ENCODE measurements at places on chromosomes 3 and 15. TPM values are rescaled to one million over a fixed set of nuclear protein-coding genes. Genes with fewer than 3 reads are reported as not detected.

GRCh38 chr3:49313896-49314688 lies 25.8 kb downstream of the USP4 start:
- H3K27me3 ChIP-seq, result no peaks in the 10 kb centered on the region
- no peak overlapping the region for H3K27ac ChIP-seq
- H3K4me1 ChIP-seq, result no peaks in the 10 kb centered on the region
- DNase-seq, result no peak
- peaks cover 17% of the 10 kb centered on the region for H3K36me3 ChIP-seq

DNA sequence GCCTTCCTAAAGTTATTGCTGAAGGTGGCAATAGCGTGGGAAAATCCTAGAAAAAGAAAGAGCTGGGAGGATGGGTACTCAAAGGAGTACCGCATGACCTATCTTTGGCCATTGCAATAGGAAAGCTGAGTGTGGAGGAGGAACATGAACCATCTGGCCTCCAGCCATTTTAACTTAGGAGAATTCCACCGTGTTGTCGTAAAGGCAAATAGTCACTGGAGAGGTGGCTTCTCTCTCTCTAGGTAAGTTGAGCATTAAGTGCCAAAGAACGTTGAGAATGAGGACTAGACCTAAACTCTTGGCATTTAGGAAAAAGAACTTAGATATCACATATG lies 16.1 kb upstream of the CMTM7 start:
- H3K4me3 ChIP-seq, result no peak overlapping the region
- H3K4me1 ChIP-seq, result no peaks in the 10 kb centered on the region
- H3K27ac ChIP-seq, result no peak overlapping the region
- H3K36me3 ChIP-seq, result no peaks in the 10 kb centered on the region

Gene CLDN18
- total RNA-seq, result 0.17 TPM

Gene SNTN
- total RNA-seq, result not detected

DNA sequence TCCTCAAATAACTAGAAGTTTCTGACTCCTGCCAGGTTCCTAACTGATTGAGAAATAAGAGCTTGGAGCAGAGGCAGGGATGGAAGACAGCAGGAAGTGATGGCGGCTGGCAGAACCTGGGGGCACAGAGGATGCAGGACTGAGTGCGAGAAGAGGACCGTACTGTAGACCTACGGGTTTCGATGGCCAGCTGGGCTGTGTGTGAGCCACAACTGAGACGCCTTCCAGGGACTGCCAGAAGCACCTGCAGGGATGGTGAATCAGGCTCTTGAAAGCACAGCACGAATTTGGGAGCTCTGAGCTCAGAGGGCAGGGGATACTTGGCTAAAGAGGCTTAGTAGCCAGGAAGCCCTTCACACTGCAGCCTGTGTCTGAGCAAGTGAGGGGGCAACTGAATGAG lies 165.6 kb downstream of the ABHD5 start:
- no peaks in the 10 kb centered on the region for H3K36me3 ChIP-seq
- DNase-seq, result no peak
- H3K4me1 ChIP-seq, result no peaks in the 10 kb centered on the region
- no peak overlapping the region for H3K4me3 ChIP-seq
- H3K27ac ChIP-seq, result no peak overlapping the region
- H3K27me3 ChIP-seq, result peaks cover 31% of the 10 kb centered on the region
